ENCODE measurements at places on chromosomes 16 and 17.

DNA sequence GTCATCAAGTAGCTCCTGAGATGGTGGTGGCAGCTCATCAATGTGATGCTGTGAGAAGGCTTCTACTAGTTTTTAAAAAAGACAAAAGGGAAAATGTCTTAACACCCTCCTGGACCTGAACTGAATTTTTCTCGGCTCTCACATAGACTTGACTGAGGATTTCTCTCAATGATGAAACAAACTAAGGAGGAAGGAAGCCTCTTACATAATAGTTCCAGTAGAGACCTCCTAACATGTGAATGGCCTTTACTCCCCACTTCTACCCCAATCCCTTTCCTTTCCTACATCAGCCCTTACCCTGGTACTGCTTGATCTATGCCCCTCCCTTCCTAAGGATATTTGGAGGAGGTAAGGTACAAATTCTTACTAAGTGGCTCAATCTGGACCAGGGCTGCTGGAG lies 54.8 kb upstream of the MTMR4 start:
- no peak for DNase-seq

- no peak for DNase-seq
These were observed 2.6 kb downstream of the FZD2 start for GRCh38 chr17:44559634-44560554.

DNA sequence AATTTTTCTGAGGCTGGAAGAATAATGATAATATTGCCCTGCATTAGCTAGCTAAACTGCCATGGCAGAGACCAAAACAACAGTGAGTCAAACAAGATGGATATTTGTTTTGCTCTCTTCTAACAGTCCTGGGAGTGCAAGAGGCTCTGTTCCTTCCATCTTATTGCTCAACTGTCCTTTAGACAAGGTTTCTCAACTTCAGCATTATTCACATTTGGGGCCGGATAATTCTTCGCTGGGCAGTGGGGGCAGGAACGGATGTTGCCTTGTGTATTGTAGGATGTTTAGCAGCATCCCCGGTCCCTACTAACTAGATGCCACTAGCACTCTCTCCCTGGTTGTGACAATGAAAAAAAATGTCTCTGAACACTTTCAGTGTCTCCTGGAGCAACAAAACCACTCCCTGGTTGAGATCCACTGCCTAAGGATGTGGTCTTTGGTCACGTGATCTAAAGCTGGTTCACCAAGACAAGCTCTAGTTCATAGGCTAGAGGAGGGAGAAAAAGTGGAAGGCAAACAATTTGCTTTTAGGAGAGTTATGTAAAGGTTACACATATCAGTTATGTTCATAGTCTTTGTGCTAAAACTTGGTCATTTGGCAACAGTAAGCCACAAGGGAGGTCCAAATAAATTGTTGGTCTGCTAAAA lies 144.4 kb downstream of the PCTP start:
- DNase-seq = no peak

GRCh38 chr16:73248316-73248715 lies 200.4 kb upstream of the ZFHX3 start:
- DNase-seq = no peak

DNA sequence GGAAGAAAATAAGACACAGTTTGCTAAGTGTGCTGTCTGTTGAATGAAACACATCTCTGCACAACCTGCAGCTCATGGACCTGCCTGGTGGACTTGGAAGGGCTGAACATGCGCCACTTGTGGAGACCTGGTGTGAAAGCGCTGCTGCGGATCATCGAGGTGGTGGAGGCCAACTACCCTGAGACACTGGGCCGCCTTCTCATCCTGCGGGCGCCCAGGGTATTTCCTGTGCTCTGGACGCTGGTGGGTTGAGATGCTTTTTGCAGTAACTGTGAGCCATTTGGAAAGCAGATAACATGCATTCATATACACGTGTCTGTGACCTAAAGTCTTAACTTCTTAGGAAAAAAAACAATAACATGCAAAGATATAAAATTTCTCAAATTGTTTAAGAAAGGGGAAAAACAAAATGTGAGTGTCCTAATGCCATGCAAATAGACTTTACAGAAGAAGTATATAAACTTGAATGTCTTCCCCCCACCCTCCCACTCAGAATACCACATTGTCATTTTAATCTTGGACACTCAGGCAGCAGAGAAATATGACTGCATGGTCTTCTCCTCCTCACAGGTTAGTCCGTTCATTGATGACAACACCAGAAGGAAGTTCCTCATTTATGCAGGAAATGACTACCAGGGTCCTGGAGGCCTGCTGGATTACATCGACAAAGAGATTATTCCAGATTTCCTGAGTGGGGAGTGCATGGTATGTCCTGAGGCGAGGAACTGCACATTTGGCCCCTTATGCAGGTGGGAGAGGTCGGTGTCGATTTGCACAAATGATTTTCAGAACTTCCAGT lies 65.6 kb downstream of the SEC14L1 start:
- DNase-seq = no peak

DNA sequence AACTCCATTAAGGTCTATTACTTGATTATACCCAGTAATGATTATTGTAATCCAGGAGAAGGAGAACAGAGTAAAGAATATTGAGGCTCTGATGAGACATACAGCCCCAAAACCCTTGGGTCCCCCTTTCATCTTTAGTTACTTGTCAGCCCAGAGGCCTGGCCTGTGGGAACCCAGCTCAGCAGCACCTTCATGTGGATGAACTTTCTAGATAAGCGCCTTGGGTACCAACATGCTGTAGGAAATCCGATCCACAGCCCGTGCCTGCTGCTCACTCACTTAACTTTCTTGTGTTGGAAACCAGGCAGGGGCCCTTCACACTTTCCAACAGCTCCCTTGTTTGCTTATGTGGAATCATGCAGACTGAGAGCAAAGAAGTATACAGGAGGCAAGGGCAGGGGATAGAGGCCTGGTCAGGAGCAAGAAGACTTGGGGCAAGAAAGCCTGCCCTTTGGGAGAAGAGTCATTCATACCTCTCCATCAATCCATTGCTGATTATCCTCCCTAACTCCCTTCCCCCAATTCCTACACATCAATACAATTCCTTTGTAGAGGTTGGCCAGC lies 64.0 kb upstream of the SOX9 start:
- DNase-seq = no peak

DNA sequence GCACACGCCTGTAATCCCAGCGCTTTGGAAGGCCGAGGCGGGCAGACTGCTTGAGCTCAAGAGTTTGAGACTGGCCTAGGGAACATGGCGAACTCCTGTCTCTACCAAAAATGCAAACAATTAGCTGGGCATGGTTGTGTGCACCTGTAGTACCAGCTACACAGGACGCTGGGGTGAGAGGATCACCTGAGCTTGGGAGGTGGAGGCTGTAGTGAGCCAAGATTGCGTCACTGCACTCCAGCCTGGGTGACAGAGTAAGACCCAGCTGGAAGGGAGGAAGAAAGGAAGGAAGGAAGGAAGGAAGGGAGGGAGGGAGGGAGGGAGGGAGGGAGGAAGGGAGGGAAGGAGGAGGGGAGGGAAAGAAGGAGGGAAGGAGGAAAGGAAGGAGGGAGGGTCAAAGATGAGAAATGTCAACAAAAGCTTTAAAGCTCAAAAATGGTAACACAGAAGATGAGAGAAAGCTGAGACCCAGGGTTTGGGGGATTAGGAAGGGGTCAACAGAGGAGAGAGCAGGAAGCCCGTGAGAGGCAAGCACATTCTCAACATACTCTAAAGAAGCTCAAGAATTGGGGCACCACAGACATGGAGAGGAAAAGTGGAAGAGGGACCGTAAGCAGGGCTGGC lies 5.0 kb upstream of the KRT19 start:
- DNase-seq = no peak

DNA sequence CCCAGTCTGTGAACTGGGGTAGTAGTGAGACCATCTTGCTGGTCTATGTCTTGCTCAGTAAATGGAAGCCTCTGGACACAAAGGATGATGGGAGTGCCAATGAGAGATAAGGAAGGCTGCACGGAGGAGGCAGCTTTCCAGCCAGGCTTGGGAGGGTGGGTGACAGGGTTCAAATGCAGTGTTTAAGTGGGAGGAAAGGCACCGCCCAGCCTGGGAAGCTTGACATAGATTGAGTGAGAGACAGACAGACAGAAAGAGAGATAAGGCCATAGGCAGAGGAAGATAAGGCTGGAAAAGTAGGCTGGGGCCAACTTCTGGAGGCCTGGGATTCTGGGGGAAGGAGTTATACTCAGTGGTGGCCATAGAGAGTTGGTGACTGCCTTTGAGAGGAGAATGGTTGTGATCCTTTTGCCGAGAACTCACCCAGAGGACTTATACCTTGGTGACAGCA lies 7.2 kb upstream of the COL1A1 start:
- DNase-seq = no peak

- DNase-seq = no peak
These were observed 6.2 kb upstream of the DUSP14 start for GRCh38 chr17:37483311-37484039.

DNA sequence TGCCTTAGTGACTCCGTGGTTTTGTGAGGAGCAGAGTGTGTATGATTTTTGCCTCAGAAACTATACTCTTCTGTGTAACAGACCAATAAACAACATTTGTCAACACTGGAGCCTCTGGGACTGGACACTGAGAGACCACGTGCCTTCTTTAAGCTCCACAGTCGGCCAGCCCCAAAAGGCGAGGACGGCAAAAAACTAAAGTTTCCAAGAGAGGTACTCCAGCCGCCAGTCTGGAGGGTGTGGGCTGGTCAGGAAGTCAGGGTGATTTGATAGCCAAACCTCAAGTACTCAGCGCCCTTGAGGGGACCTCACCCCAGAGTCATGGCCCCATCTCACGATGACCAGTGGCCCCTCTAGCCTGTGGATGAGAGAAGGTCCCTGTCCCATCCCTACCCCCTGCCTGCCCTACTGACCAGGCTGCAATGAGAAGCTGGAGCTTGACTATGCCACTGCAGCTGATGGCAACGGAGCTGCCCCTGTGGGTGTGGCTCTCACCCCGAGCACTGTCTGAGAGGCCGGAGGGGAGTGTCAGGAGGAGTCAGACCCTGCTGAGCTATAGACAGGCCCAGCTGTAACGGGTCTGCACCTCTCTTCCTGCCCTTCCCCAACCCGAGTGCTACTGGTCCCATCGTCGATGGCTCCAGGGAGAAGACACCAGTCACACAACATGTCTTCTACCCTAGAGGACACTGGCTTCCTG lies 19.8 kb downstream of the MNT start:
- DNase-seq = no peak

- no peak for DNase-seq
These were observed 455.5 kb downstream of the SOX9 start for GRCh38 chr17:72576289-72576759.

DNA sequence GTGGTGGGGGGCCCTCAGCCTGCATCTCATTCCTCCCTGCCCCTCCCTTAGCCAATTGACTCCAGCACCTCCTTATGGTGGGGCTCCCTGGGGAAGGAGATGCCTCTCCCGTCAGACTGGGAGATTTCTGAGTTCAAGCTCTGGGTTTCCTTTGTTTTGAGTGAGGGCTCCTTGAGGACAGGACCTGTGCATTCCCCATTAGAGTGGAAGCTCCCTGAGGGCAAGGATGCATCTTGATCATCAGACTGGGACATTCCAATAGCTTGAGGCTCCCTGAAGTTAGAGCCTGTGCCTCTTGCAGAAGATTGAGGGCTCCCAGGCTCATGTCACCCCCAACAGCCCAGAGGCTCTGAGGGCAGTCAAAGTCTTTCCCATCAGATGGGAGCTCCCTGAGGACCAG lies 23.6 kb downstream of the TNS4 start:
- no peak for DNase-seq

- no peak for DNase-seq
These were observed 32.0 kb downstream of the VAT1L start for GRCh38 chr16:77820340-77820739.

DNA sequence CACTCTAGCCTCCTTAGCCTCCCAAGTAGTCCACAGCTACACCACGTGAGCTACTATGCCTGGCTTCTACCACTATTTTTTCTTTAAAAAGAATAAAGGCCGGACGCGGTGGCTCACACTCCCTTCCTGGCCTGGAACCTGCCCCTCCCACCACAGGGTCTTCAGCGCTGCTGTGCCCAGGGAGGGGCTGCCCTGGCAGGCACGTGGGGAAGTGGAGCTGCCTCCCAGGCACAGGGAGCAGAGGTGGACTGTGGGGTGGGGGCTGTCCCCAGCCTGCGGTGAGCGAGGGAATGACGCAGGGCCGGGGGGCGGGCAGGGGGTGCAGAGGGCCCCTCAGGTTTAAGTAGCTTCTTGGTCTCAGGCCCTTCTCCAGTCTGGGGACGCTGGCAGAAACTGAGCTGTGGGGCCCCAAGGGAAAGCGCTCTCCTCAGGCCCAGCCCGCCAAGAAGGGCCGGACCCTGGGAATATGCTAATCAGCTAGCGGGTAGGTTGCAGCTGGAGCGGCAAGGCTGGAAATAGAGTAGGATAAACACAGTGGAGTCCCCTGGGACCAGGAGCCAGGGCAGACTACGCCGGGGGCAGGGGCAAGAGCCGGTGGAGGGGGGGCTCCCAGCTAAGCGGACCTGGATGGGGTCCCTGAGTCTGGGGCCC lies 46.8 kb downstream of the TIMM22 start:
- no peak for DNase-seq

DNA sequence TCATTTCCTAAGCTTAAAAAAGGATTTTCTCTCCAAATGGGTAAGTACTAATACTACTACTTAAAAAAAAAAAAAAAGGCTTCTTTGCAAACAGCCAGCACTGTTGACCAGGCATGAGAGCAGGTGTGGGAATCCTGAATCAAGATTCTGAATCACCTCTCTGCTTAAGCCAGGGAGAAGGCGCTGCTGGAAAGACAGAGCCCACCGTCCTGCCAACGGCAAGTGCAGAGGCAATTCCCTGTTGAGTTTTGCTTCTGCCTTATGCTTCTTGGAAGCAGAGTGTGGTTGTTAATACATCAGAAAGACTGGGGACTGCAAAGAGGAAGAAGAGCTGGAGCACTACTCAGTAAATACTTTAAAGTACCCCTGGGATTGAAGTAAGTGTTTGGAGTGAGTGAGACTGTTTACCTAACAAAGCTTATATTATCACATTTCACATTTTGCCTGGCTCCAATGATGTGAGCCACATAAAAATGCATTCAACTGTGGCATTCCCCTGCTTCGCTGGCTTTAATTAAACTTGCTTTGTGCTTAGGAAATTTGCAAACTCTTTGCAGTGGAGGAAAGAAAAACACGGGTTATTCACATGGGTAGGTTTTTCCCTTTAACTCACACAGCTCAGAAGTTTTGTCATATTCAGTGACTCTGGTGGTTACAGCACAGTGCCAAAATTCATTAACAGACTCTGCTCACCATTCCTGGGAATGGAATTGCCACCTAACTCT lies 86.0 kb upstream of the KIF2B start:
- no peak for DNase-seq

- no peak for DNase-seq
These were observed 355.8 kb downstream of the SOX9 start for GRCh38 chr17:72476575-72476986.

GRCh38 chr16:84295203-84295860 lies 654 bp downstream of the WFDC1 start:
- DNase-seq = no peak
